ENCODE measurements at places on chromosomes 6 and 20. TPM values are rescaled to one million over a fixed set of nuclear protein-coding genes. Genes with fewer than 3 reads are reported as not detected.

Gene ANKEF1
- total RNA-seq, result 9.7 TPM

Gene PLG
- total RNA-seq, result not detected

Gene TGM3
- total RNA-seq, result not detected

Gene HAO1
- not detected for total RNA-seq

Gene ULBP3
- 7.0 TPM for total RNA-seq

Gene SLC22A7
- not detected for total RNA-seq

Measured in foreskin keratinocyte (primary cell).